ENCODE measurements at places on chromosomes 4 and X.

DNA sequence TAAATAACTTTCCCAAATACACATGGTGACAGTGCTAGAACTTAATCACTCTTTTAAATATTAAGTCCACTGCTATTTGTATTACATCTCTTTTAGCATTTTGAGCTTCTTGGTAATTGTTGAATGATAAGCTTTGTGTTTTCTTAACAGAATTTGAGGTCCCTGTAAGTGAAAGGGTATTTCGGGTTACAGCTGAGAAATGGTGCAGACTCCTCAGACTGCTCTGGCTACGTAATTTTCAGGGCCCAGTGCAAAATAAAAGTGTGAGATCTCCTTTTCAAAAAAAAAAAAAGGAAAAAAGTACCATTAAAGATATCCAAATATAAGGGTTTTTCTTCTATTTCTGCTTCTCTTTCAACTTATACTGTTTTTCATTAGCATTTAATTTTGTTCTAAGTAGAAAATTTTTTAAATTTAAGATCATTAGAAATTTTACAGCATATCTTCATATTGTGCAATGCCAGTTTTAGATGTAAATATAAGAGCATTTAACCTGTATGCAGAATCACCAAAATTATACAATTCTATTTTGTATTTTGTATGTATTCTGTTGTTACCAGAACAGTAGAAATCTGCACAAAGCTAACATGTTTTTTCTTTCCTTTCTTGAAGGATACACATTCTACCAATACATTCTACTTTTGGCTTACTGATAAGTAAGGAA, 33.6 kb upstream of the FGF5 start:
- DNase-seq: no peak

DNA sequence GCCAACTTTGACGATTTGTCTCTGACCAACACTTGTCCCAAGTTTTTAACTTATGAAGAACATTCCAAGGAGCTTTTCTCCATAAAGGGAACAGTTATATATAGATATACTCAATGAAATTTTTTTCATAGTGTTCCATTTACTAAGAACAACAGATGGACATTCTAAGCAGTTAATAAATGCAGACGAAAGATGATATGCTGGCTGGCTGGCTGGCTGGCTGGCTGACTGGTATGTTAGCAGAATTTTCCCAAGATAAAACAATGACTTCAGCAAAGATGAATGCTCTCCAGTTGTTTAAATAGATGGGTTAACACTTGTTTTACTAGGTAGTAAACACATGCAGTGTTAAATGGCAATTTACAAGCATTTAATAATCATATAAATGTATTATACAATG, 62.2 kb downstream of the SPANXN3 start:
- no peak for DNase-seq

GRCh38 chrX:154502989-154503388, 12.6 kb upstream of the SLC10A3 start:
- no peak for DNase-seq

GRCh38 chr4:6620891-6621555, 19.5 kb upstream of the MRFAP1 start:
- no peak for DNase-seq

GRCh38 chr4:33739884-33740632, 2504.3 kb downstream of the ARAP2 start:
- no peak for DNase-seq

DNA sequence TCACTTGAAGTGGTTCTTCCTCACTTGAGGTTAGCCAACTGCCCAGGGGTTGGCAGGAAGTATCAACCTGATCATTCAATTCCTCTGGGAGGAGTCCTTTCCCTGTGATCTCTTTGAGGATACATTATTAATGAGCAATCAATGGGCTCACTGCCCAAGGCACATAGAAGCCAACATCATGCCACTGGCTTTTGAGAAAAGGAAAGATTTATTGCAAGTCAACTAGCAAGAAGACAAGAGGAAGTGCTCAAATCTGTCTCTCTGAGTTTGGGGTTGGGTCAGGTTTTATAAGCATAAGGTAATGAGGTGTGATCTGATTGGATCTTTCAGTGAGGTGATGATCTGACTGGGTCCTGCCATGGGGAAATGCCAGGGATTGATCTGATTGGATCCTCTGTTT, 39.6 kb downstream of the FGFBP1 start:
- DNase-seq: no peak
